Cortex of kidney (tissue), 1 donor: ENCODE measurements at places on chromosomes 4 and X.

DNA sequence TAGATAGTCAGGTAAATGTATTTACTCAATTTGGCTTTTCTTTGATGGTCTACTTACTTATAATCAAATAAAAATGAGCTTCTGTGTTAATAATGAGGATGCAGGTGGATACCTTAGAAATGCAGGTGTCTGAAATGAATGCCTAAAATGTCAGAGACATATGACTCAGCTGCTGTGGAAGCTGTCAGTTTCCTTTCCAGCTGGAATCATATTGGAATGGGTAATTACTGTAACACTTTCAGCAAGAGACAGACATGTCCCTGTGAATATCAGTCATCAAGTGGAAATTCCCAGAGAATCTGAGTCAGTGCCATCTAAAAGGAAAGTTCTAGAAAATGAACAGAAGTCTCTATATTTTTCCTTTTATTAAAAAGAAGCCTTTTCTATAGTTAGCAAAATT, 783.0 kb upstream of the AADAT start:
- DNase-seq, result no peak

DNA sequence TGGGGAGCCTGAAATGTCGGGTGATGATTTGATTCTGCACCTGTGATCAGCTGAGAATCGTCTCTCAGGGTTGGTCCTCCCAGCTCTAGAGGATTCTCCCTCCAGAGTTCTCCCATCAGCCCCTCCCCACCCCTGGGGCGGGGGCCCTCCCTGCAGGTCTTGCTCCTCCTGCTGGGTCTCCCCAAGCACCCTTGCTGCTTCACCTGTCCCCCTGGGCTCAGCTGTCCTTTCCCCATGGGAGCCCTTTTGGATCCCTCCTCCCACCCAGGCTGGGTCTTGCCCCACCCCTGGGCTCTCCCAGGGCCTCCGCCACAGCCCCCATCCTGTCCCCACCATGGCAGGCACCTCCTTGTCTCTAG, 22.2 kb downstream of the PSAPL1 start:
- DNase-seq, result no peak

DNA sequence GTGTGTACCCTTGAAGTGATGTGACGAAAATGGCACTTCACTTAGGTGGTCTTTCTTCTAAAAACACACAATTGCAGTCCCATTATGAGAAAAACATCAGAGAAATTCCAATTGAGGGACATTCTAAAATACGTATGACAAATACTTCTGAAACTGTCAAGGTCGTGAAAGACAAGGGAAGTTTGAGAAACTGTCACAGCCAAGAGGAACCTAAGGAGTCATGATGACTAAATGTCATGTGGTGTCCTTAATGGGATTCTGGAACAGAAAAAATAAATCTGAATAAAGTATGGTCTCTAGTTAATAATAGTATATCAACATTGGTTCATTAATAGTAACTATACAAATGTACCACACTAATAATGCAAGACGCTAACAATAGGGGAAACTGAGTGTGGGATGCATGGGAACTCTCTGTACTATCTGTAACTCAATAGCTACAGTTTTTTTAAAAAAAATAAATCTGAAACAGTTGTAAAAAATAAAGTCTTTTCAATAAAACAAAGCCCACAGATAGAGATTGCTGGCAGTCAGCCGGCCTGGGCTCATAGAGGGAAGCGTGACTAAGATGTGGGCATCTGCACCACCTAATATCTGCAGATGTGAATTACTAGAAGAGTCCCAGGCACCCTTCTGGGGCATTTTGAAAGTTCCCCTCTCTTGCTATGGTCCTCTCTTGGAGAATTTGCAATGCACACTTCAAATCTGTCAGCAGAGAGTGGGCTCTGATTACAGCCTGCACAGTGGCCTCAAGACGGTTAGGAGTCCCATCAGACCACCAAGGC, 47.6 kb downstream of the MID1IP1 start:
- no peak for DNase-seq

GRCh38 chrX:115563633-115564162, 2.7 kb downstream of the PLS3 start:
- no peak for DNase-seq

GRCh38 chrX:133776072-133776471, 209.3 kb downstream of the GPC3 start:
- DNase-seq, result no peak

GRCh38 chr4:169438057-169438480, 167.3 kb upstream of the SH3RF1 start:
- no peak for DNase-seq
